ENCODE measurements at places on chromosomes 7 and 10. TPM values are rescaled to one million over a fixed set of nuclear protein-coding genes. Genes with fewer than 3 reads are reported as not detected.

- no peaks in the 10 kb centered on the region for H3K27me3 ChIP-seq
- H3K27ac ChIP-seq: peak overlapping the region; percentile 91
- DNase-seq: no peak
- H3K4me1 ChIP-seq: peaks cover 31% of the 10 kb centered on the region
- peak overlapping the region; percentile 78 for H3K4me3 ChIP-seq
Measured at GRCh38 chr7:1160670-1161021, 650 bp upstream of the ZFAND2A start.

GRCh38 chr10:43976292-43976691 is 327.6 kb upstream of the ZNF32 start:
- DNase-seq: no peak
- H3K36me3 ChIP-seq: no peaks in the 10 kb centered on the region
- no peaks in the 10 kb centered on the region for H3K27me3 ChIP-seq
- H3K27ac ChIP-seq: no peak overlapping the region

DNA sequence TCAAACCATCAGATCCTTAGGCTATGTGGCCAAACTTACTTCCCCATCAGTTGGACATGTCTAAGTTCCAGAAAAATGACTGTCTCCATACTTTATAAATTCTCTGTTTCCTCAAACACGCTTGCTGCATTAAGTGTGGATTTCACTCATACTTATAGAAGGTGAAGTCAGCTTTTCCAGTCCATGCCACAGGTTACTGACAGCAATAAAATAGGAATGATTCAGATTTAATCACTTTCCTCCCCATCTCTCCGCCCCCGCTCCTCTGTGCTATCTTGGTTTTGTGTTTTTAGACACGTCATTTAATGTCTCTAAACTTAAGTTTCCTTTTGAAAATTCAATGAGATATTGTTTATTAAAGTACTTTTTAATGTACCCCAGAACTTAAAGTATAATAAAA is 1098.0 kb upstream of the C7orf33 start:
- no peak overlapping the region for H3K4me3 ChIP-seq
- peak overlapping the region; percentile 58 for H3K27ac ChIP-seq
- no peaks in the 10 kb centered on the region for H3K4me1 ChIP-seq
- DNase-seq: peak; percentile 49

DNA sequence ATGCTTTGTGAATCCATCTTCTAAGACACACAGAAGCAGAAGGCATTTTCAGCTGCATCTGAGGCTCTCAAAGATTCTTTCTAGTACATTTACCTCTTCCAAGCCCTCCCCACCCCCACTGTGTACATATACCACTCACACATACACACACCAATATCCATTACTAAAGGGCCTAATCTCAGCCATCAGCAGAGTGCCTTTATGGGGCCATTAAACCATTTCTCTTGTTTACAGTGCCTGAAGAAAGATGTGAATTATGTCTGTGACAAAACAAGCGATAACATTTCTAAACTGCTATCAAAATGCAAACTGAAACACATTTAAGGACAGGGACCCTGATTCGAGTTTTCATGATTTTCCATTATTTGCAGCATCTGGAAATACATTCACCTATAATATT is 40.0 kb downstream of the ETV1 start:
- peaks cover 4% of the 10 kb centered on the region for H3K4me1 ChIP-seq
- H3K4me3 ChIP-seq: no peak overlapping the region
- no peaks in the 10 kb centered on the region for H3K27me3 ChIP-seq
- no peaks in the 10 kb centered on the region for H3K36me3 ChIP-seq

- H3K27me3 ChIP-seq: no peaks in the 10 kb centered on the region
- DNase-seq: peak; percentile 76
- H3K27ac ChIP-seq: peak overlapping the region; percentile 9
- H3K4me3 ChIP-seq: no peak overlapping the region
- H3K4me1 ChIP-seq: peaks cover 4% of the 10 kb centered on the region
Measured at GRCh38 chr7:46576950-46577349, 655.9 kb upstream of the IGFBP3 start.

The MYL10 gene
- total RNA-seq: 0.73 TPM

- H3K36me3 ChIP-seq: peaks cover 2% of the 10 kb centered on the region
- H3K27me3 ChIP-seq: no peaks in the 10 kb centered on the region
Measured at GRCh38 chr7:77542409-77542808, 5.3 kb downstream of the PTPN12 start.

GRCh38 chr10:88149906-88150305 is 286.5 kb downstream of the PTEN start:
- H3K36me3 ChIP-seq: no peaks in the 10 kb centered on the region
- no peaks in the 10 kb centered on the region for H3K27me3 ChIP-seq
- peaks cover 18% of the 10 kb centered on the region for H3K4me1 ChIP-seq
- H3K4me3 ChIP-seq: no peak overlapping the region
- DNase-seq: peak; percentile 49
- peak overlapping the region; percentile 63 for H3K27ac ChIP-seq

The ITIH5 gene
- total RNA-seq: 3.7 TPM

DNA sequence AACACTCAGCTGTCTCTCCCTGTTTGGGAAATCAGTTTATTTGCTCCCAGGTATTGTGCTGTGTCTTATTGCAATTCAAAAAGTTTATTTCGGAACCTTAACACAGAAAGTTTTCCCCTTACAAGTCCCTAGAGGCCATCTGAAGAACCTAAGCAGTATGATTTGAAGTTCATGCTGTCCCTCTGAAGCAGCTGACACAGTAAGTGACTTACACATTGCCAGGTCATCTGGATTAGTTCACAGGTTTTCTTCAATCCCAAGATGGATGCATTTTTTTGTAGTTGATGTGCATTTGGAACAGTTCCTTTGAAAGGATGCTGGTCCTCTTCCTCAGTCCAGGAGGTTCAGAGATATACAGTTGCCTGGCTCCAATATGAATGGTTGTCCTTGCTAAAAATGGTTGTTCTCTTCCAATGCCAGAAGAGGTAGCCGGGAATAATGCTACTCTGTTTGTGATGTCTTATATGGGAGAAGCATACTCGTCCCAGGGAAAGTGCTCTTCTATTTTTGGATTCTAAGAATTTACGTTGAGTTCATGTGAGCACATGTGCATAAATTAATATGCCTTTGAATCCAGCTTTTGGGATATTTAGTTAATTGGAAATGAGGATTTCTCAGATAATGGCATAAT is 183.5 kb upstream of the PHYHIPL start:
- no peaks in the 10 kb centered on the region for H3K4me1 ChIP-seq
- H3K36me3 ChIP-seq: no peaks in the 10 kb centered on the region
- H3K27ac ChIP-seq: no peak overlapping the region
- no peak for DNase-seq

GRCh38 chr10:133019651-133020050 is 68.1 kb upstream of the ADGRA1 start:
- no peak overlapping the region for H3K27ac ChIP-seq
- no peak for DNase-seq
- no peaks in the 10 kb centered on the region for H3K27me3 ChIP-seq
- no peaks in the 10 kb centered on the region for H3K4me1 ChIP-seq

The MYO1G gene
- 0.11 TPM for total RNA-seq

DNA sequence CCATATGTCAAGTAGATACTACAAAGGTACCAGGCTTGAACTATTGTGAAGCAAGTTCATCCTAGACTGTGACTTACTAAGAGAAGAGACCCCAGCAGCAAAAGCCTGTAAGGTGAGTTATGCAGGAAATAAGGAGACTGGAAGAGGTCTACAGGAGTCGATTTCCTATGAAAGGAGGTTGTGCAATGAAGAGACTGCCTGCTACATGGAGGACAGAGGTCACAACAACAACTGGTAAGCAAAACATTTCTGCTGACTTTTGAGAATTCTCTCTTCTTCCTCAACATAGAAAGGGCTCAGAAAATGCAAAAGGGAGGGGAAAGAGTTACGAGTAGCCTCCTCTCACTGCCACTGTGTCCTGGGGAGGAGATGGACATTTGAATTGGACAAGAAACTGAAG is 42.4 kb downstream of the PDK4 start:
- no peaks in the 10 kb centered on the region for H3K36me3 ChIP-seq
- H3K4me1 ChIP-seq: peaks cover 6% of the 10 kb centered on the region
- no peak overlapping the region for H3K4me3 ChIP-seq
- H3K27me3 ChIP-seq: no peaks in the 10 kb centered on the region
- H3K27ac ChIP-seq: no peak overlapping the region

The MMD2 gene
- total RNA-seq: not detected

DNA sequence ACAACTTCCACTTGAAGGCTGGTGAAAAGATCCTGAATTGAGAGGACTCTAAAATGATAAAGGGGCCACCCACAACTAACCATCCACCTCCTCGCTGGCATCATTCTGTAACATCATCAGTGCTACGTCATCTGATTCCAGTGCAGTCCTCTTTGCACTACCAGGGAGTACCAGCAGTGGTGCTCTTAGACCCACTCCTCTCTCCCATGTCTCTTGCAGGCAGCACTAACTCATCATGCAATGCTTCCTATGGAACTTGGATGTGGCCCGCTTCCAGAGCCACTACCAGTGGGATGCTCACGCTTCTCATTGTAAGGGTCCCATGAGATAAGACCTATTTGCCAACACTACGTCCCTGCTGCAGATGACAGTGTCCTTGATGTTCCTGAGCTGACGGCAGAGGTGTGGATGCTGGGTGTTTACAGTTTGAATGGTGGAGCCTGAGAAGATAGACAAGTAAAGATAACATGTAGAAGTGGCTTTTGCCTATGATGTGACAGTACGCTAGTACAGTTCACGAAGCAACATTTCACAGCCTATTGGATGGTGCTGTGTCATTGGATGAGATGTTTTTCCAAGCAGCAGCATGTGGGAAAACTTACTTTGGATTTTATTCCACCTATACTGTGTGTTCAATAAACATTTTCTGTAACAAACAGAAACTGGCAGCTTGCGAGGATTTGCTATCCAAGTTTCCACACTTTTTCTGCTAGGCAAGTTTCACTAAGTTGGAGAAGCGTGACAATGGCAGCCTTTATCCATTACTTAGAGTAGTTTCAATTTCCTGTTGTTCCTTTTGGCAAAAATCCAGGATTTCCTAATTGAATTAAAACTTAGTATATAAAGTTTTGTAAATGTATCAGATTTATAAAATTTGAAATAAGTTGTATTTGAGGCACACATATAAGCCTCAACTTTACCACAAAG is 35.8 kb upstream of the COBL start:
- no peaks in the 10 kb centered on the region for H3K36me3 ChIP-seq
- no peaks in the 10 kb centered on the region for H3K27me3 ChIP-seq
- H3K4me1 ChIP-seq: no peaks in the 10 kb centered on the region
- H3K4me3 ChIP-seq: no peak overlapping the region

DNA sequence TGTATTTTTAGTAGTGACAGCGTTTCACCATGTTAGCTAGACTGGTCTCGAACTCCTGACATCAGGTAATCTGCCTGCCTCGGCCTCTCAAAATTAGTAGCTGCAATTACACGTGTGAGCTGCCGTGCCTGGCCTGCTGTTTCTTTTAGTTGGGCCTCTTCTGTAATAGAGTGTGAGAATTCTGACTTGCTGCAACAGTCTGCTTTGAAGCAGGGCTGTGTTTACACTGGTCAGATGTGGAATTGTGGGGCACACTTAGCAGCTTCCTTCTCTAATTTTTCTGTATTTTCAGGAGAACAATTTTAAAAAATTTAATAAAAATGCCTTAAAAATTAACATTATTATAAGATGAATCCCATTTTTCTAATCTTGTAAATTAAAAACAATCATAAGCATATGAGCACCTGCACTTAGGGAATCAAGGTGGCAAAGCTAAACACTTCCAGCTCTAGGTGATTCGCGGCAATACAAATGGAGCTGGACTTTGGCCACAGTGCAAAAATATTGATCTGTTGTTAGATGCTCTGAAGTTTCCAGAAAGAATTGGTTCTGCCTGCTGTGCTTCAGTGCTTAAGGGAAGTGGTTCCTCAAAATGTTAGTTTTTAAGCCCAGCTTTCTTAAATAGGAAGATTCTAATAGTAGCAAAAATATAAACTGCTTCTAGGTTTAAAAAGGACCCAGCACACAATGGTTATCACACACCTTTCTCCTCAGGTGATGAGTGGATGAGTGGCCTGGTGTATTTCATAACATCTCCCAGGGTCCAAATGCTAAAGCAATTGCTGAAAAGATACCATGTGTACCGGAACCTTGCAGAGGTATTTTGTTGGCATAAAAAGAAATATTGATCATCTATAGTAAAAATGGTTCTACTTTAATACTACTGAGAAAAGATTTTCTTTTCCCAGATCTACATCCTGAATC is 63.5 kb upstream of the ATRNL1 start:
- no peaks in the 10 kb centered on the region for H3K4me1 ChIP-seq
- DNase-seq: no peak

DNA sequence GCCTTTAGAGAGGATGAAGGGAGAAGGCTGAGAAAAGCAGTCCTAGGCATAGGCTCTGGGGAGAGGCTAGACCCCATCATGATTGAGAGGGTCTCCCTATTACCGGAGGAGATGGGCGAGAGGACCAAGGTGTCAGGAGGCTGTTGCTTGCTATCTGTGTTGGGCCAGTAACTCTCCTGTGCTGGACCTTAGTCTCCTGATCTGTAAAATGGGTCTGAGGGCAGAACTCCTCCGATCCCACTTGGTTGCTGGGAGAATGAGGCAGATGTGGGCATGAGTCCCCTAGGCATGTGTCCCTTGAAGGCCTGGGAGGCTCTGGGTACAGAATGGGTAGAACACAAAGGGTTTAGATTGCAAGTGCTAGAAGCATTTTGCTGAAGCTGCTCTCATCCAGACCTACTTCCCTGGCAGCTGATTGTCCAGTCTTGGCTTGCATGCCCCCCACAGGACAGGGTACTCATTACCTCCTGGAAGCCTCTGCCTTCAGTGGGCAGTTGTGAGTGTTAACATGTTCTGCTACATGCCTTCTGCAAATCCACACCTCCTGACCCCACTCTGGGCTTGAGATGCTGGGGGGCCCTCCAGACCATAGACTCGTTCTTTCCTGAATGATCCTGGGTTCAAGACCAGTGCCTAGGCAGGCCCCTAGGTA is 4.4 kb downstream of the ZMIZ1 start:
- H3K4me1 ChIP-seq: peaks cover 62% of the 10 kb centered on the region
- H3K36me3 ChIP-seq: no peaks in the 10 kb centered on the region
- no peak for DNase-seq
- no peak overlapping the region for H3K27ac ChIP-seq

The EBF3 gene
- total RNA-seq: 0.07 TPM

DNA sequence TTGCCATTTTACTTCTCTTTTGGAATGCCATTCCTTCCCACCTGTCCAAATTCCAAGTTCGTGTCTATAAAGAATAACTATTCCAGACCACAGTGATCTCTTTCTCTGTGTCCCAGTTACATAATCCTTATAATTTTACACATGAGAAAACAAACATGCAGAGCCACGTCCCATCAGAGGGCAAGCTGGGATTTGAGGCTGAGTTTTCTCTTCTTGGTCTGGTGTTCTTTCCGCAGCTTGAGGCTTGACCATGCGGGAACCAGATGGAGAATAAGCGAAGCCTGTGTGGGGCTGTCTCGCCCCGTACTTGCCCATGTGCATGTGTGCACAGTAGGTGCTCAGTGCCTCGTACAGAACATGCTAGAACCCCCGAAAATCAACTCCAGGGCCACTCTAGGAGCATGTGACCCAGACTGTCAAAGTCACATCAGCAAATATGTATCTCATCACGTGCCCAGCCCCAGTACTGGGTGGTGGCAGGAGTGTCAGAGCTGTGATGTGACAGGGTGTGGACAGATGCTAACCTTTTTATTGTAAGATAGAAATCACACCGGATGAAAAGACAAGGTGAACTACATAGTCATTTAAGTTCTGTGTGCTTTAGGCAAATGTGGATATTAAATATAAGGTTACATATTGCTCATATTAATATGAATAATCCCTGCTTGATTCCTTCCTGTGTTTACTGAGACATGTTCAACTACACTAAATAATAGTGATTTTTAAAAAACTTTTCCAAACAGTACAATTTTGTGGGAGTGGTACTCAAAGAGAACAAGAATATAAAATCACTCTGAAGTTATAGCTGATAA is 3.2 kb downstream of the INSIG1 start:
- peaks cover 27% of the 10 kb centered on the region for H3K4me1 ChIP-seq

Measured in astrocyte (in vitro differentiated cells and primary cell).